ENCODE measurements at places on chromosomes 3 and 15.
A peak's percentile ranks its signal among the peaks of the same experiment; 100 is the strongest.

- H3K4me3 ChIP-seq: no peak overlapping the region
- H3K4me1 ChIP-seq: no peaks in the 10 kb centered on the region
- H3K27me3 ChIP-seq: no peaks in the 10 kb centered on the region
- no peak overlapping the region for H3K27ac ChIP-seq
- H3K36me3 ChIP-seq: no peaks in the 10 kb centered on the region
These were observed 678.1 kb upstream of the CCDC54 start for GRCh38 chr3:106699122-106699521.

DNA sequence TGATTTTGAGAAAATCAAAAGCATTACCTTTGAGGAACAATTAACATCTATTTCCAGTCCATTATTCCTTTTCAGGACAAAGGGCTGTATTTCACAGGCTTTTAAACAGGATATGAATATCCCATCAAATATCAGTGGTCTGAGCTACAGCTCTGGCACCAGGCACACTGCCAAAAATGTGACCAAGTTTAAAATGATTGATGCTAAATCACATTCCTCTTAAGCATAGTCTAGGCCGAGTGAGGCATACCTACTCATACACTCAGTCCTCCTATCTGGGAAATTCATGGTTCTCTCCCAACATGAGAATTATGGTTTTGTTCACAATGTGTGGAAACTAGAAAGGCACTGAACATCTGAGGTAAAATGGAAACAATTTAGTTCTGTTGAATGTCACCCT, 683.5 kb downstream of the TUSC7 start:
- no peak overlapping the region for H3K27ac ChIP-seq
- no peak overlapping the region for H3K4me3 ChIP-seq
- no peaks in the 10 kb centered on the region for H3K4me1 ChIP-seq
- DNase-seq: no peak
- no peaks in the 10 kb centered on the region for H3K36me3 ChIP-seq

GRCh38 chr3:183924956-183925355, 40.3 kb upstream of the PARL start:
- no peak overlapping the region for H3K4me3 ChIP-seq
- peaks cover 57% of the 10 kb centered on the region for H3K36me3 ChIP-seq
- peak overlapping the region; percentile 27 for H3K27ac ChIP-seq
- no peaks in the 10 kb centered on the region for H3K27me3 ChIP-seq
- peaks cover 10% of the 10 kb centered on the region for H3K4me1 ChIP-seq

DNA sequence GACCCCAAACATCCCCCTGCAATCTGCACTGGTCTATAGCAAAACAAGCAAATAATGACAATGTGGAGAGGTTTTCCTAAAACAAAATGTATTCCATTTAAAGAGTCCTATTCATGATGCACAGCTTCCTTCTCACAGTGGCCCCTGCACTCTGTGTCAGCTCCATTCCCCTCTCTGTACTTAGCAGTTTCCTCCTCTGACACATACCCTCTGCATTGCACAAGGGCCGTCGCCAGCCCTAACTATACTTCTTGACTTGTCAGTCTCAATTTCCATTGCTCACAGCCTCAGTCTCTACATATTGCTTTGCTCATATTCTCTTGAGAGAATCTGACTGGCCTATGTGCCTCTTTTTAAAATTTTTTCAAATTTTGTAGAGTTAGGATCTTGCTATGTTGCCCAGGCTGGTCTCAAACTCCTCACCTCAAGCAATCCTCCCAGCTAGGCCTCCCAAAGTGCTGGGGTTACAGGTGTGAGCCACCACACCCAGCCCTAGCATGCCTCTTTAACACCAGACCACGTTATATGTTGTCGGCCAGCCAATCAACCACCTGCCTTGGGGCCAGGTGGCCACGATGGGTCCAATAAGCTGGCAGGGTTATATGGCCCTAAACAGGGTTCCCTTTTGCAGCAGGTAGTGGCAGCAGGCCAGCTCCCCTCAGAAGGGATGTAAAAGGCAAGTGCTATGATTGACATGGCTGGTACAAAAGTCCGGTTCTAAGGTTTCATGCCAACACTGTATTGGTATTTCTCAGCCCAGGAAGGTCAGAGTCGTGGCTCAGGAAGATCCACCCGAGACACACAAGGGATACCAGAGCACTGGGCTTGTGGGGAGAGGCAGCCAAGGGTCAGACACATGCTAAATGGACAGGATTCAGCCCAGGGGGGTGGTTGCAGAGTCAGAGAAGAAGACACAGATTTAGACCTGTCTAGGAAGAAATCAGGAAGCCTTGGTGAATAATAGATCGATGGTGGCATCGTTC, 59.0 kb upstream of the SMAD3 start:
- DNase-seq: no peak
- no peak overlapping the region for H3K27ac ChIP-seq
- H3K4me3 ChIP-seq: no peak overlapping the region

- H3K27me3 ChIP-seq: no peaks in the 10 kb centered on the region
- H3K4me1 ChIP-seq: no peaks in the 10 kb centered on the region
- H3K36me3 ChIP-seq: no peaks in the 10 kb centered on the region
- H3K4me3 ChIP-seq: no peak overlapping the region
- DNase-seq: no peak
These were observed 39.7 kb downstream of the ESYT3 start for GRCh38 chr3:138474163-138474562.

GRCh38 chr3:67489816-67490215, 164.6 kb downstream of the SUCLG2 start:
- peaks cover 8% of the 10 kb centered on the region for H3K36me3 ChIP-seq
- no peaks in the 10 kb centered on the region for H3K4me1 ChIP-seq

GRCh38 chr15:40281057-40281800, 1.6 kb downstream of the ANKRD63 start:
- peaks cover 54% of the 10 kb centered on the region for H3K27me3 ChIP-seq
- DNase-seq: no peak
- H3K4me1 ChIP-seq: peaks cover 51% of the 10 kb centered on the region
- H3K27ac ChIP-seq: no peak overlapping the region
- H3K4me3 ChIP-seq: peak overlapping the region; percentile 54
- H3K36me3 ChIP-seq: peaks cover 2% of the 10 kb centered on the region

DNA sequence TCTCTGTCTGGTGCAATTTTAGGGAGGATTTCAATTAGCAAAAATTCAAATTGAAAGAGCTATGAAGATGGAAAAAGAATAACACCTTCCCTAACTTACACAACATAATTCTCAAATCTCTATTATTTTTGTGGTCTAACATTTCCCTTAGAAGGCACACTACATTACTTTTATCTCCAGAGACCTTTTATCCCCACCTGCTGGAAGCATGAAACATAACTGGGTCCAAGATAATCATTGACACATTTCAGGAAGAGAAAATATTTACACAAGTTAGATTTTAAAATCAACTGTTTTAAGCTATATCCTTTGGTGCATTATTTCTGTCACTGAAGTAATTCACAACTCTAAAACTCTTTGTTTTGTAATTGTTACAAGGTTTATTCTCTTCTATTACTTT, 779.5 kb downstream of the ROBO1 start:
- no peak overlapping the region for H3K4me3 ChIP-seq
- no peaks in the 10 kb centered on the region for H3K36me3 ChIP-seq
- no peak for DNase-seq
- no peaks in the 10 kb centered on the region for H3K27me3 ChIP-seq
